ENCODE measurements at places on chromosomes 16 and 17. TPM values are rescaled to one million over a fixed set of nuclear protein-coding genes. Genes with fewer than 3 reads are reported as not detected.
A peak's percentile ranks its signal among the peaks of the same experiment; 100 is the strongest.

Gene ALOX15
- total RNA-seq = not detected

Gene CCL2
- total RNA-seq = 7.0 TPM

Gene CLEC19A
- total RNA-seq = 8.2 TPM

Gene FBXO39
- total RNA-seq = not detected

Gene LRRC37A
- total RNA-seq = 5.4 TPM

Gene NPIPB9
- total RNA-seq = not detected

GRCh38 chr17:29061036-29061435 is 18.1 kb downstream of the PIPOX start:
- no peak for DNase-seq

GRCh38 chr17:79774561-79774975 is 3.4 kb upstream of the CBX2 start:
- DNase-seq = no peak

DNA sequence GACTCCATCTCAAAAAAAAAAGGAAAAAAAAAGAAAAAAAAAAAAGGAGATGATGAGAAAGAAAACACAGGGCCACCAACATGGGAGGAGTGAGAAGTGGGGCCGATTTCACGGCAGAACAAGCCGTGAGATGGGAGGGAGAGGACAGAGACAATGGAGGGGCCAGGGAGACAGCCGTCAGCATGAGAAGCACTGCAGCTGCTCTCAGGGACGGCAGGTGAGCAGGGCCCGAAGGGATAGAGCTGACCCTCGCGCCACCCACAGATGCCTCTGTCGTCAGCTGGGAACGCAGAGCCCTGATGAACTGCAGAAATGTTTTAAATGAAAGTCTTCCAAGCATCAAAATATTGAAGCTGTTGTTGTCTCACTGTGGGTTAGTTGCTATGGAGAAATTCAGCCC is 20.3 kb downstream of the PITPNM3 start:
- DNase-seq = no peak

DNA sequence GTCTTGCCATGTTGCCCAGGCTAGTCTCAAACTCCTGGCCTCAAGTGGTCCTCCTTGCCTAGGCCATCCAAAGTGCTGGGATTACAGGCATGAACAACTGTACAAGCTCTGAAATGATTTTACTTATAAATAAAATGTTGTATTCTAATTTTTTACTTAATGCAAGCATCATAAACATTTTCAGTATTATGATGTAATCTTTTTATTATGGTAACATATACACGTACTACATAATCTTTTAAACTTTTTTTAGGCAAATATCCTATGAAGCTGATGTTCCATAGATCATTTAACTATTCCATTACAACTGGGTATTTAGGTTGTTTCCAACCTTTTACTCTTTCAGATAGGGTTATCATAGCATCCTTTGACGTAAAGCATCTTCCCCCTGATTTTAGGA is 33.8 kb upstream of the USP43 start:
- DNase-seq = no peak

- DNase-seq = no peak
Measured at GRCh38 chr17:29107933-29108822, 65.2 kb downstream of the PIPOX start.

DNA sequence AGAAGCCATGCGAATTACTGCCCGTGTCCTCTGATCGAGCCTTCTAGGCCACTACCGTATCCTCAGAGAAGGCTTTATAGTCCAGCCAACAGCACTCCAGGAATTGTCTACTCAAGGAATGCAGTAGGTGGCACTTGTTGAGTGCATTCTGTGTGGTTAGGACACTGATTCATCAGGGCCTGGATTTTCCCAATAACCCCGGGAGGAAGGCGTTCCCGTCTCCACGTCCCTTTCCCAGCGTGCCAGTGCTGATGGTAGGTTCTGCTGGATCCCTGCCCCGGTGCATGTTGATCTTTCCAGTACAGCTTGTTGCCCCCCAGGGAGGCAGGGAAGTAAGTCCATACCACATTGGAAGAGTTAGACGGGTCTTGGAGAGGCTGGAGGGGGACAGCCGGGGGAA is 122.2 kb downstream of the RPTOR start:
- no peak for DNase-seq

GRCh38 chr17:30476726-30477082 is 504 bp upstream of the GOSR1 start:
- DNase-seq = peak; percentile 31

GRCh38 chr17:51997723-51998122 is 160.8 kb downstream of the CA10 start:
- no peak for DNase-seq

- no peak for DNase-seq
Measured at GRCh38 chr16:82178352-82178751, 8.3 kb upstream of the MPHOSPH6 start.

DNA sequence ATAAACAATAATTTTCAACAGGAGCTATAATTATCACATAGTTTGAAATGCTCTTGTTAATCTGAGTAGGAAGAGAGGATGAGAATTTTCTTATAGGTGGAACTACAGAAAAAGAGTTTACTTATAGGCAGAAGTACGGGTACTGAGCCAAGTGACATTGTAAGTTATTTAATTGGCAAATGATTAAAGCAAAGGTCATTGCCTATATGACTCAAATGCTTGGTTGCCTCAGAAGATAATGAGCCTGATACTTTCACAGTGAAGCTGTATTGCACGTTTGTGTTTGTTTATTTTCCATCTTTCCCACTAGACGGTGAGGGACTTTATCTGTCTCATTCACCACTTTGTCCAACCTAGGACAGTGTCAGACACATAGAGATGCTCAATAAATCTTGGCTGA is 749.3 kb downstream of the MAF start:
- DNase-seq = no peak

DNA sequence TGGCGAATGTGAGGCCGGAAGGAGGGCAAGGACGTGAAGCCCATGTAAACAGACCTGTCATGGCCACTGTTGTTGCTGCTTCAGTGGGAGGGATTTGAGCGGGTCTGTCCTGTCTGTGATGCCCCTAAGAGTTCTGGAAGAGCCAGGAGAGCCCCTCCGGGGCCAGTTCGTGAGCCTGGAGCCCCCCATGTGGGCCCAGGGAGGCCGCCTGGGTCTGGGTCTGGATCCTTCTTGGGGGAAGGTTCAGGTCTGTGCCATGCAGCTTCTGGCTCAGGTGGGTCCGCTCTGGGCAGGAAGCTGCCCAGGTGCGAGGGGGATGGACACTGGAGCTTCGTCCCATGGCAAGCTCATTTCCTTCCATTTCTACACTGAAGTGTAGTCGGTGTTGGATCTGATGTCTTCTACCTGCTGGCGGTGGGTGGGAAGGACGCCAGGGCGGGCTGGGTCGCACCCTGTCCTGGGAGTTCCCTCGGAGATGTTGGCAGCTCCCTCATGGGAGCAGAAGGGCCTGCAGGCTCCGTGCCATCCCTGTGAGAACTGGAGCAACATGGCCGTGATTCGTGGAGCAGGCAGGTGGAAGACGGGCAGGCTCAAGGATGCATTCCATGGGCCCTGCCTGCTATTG is 11.2 kb upstream of the WFIKKN1 start:
- no peak for DNase-seq

Measured in neural progenitor cell (in vitro differentiated cells).